ENCODE measurements at places on chromosomes 5 and 9. TPM values are rescaled to one million over a fixed set of nuclear protein-coding genes. Genes with fewer than 3 reads are reported as not detected.
A peak's percentile ranks its signal among the peaks of the same experiment; 100 is the strongest.

- DNase-seq, result no peak
Observed at GRCh38 chr5:97547999-97548738, 365.1 kb upstream of the RIOK2 start.

GRCh38 chr5:177554474-177555111 is at the start of gene FAM193B:
TSS of gene FAM193B (minus strand) at chr5:177554563. CDS start at chr5:177554458, 105 bp downstream.
- DNase-seq, result peak; percentile 78

Gene TAF1L
- 0.10 TPM for polyA plus RNA-seq

DNA sequence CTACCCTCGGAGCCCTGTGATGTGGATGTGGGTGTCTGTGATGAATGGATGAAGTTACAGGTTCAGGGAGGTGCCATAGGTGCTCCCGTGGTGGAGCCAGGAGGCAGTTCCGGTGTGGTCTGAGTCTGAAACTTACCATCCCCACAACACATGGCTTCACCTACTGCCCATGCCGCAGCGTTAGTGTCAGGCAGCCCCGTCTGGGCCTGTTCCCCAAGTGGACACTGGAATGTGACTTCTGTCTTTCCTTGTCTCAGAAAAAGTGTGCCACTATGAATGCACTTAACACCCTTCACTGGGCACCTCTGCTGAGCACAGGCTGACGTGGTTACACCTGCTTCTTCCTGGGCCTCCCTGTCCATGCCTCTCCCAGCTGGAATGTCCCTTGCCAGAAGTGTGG is 8.6 kb downstream of the ANKRD33B start:
- DNase-seq, result no peak

Gene SHISAL2B
- not detected for polyA plus RNA-seq

GRCh38 chr5:94976853-94977252 is 308.0 kb downstream of the MCTP1 start:
- DNase-seq, result no peak

Gene LVRN
- polyA plus RNA-seq, result 0.62 TPM

All from right renal cortex interstitium (tissue), 3 donors.